ENCODE measurements at places on chromosomes 13 and 19. TPM values are rescaled to one million over a fixed set of nuclear protein-coding genes. Genes with fewer than 3 reads are reported as not detected.
A peak's percentile ranks its signal among the peaks of the same experiment; 100 is the strongest.

DNA sequence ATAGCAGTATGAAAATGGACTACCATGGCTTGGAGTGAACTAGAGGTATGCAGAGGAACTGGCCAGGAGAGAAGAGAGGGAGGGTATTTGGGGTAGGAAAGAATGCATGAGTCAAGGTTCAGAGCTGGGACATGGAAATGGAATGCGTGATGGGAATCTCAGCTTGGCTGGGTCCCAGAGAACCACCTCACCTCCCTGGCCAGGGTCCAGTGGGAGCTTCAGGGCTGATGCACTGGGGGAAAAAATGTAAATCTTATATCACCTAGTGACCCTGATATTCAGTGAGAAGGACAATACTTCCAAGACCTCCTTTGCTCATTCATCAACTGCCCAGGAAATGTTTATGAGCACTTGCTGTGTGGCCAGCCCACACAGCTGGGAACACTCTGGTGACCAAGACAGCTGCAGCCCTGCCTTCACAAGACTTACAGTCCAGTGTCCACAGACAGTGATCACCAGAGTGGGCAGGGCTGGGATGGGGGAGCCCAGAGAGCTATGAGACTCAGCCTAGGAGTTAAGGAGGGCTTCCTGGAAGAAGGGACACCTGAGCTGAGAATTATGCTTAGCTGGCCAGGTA, 12.8 kb downstream of the IGSF23 start:
- peak; percentile 98 for DNase-seq

DNA sequence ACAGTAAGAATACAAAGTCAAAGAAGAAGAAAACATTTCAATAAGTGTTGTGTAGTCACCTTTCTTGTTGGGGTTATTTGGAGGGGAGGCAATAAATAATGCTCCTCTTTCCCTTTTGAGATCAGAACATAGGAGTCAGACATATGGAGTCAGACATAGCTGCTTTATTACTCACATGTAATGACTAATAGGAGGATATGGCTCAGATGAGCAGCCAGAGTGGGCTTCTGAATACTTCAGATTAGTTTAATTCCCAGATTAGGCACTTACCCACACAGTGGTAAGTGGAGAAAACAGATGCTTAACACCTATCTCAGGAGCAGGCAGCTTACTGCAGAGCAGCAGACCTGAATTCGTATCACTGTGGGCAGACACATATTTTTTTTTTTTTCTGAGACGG, 31.7 kb upstream of the C1QTNF9B start:
- DNase-seq, result peak; percentile 67

Gene ZNF284
- total RNA-seq, result 3.5 TPM

Gene DIAPH3
- total RNA-seq, result 40.9 TPM
